ENCODE measurements at places on chromosomes 7 and 10.
A peak's percentile ranks its signal among the peaks of the same experiment; 100 is the strongest.

GRCh38 chr10:27948186-27948585 is 50.7 kb downstream of the ODAD2 start:
- no peak for DNase-seq

- DNase-seq = no peak
Observed at GRCh38 chr7:49127359-49127913, 203.1 kb downstream of the CDC14C start.

DNA sequence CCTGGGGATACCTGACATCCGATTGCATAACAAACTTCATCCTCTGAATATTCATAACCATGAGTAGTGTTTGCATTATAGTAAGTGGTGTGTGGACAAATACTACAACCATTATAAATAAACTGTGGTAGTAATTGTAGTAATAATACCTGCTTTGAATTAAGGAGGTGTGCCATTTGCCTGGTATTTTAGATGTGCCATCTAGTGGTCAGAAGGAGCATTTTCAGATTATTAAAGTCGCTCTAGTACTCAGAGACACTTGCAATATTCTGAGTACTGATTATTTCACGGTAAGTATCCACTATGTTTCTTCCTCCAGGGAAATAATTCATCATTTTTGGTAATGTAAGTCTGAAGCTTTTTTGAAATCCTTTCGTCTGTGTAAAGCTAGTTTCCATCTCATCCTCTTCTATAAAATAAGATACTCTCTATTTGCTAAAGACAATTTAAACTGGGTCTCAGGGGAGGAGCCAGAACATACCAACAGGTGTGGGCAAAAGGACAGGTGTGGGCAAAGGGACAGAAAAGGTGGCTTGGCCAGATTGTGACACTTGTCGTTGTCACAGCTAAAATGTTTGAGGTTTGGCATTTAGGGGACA is 115.3 kb upstream of the WDR11 start:
- no peak for DNase-seq

- DNase-seq = no peak
Observed at GRCh38 chr7:133936074-133936473, 191.1 kb upstream of the LRGUK start.

DNA sequence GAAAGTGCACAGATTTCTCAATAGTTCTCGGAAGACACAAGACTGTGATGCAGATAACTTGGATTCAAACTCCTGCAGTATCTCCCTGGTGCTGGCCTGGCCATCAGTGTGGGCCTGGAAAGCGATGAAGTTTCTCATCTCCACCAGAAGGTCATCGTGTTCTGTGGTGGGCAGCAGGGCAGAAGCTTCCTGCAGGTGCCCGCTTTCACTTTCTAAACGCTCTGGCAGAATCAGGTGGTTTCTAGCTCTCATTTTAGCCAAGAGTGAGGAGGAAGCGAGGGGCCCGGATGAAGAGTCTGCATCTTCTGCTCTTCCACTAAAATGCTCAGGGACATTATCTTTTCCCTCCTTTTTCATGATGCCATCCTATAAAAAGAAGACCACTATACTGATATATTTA is 63.0 kb upstream of the DRGX start:
- no peak for DNase-seq

DNA sequence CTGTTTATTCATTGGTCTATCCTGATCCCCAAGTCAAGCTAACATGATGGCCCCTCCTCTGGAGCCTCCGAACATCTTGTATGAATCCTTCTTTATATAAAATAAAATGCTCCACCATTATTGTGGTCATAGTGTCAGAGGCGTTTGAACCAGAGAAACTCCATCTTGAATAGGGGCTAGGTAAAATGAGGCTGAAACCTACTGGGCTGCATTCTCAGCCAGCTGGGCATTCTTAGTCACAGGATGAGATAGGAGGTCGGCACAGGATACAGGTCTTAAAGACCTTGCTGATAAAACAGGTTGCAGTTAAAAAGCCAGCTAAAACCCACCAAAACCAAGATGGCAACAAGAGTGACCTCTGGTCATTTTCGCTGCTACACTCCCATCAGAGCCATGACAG is 905.8 kb upstream of the AUTS2 start:
- DNase-seq = no peak

DNA sequence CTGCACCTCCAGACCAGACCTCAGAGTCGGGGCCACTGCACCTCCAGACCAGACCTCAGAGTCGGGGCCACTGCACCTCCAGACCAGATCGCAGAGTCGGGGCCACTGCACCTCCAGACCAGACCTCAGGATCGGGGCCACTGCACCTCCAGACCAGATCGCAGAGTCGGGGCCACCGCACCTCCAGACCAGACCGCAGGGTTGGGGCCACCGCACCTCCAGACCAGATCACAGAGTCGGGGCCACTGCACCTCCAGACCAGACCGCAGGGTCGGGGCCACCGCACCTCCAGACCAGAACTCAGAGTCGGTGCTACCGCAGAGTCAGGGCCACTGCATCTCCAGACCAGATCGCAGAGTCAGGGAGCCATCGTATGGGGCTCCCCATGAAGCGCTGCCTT is 105.9 kb downstream of the ACTR3B start:
- DNase-seq = peak; percentile 33

DNA sequence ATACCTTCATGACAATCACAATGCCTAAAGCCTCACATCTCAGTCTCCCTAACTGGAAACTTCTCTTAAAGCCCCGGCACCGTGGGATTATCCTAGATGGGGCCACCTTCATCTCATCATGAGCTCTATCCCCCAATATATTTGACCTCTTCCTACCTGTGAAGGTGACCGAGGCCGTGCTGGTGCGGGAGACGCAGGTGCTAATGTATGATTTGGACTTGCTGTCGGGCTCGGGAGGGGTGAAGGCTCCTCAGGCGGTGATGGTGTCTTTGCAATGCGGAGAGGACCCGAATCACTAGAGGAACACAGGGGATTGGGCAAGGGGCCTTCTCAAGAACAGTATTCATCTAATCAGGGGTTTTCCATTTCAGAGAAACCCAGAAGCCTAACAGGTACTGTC is 168.4 kb downstream of the AMPH start:
- DNase-seq = no peak

- no peak for DNase-seq
Observed at GRCh38 chr10:127524229-127524628, 24.9 kb upstream of the NPS start.

- no peak for DNase-seq
Observed at GRCh38 chr10:127801302-127801701, 64.3 kb downstream of the FOXI2 start.

DNA sequence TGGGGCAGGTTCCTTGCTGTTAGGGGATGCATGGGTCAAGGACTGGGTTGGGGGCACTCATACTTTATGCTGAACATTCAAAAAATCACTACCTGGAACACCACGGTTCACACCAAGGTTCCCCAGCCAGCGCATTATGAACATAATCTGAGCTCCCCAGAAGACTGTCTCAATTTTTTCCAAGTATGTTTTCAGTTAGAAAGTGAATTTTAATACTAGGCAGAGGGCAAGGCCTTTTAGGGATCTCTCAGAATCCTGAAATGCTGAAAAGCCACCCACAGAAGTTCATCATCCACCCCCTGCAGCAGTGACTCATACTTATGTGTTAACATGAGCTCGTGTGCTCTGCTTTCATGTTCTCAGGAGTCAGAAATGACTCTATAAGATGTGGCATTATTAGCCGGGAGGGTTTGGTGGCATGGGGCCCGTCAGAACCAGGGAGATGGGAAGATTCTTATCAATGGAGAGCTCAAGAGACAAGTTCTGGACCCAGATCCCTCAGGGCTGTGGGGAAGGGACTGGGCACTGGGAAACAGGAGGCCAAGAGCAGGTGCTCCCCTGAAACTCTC is 185.2 kb upstream of the ITGB1 start:
- DNase-seq = peak; percentile 83

GRCh38 chr10:113060201-113061053 is 110.4 kb downstream of the TCF7L2 start:
- no peak for DNase-seq

- no peak for DNase-seq
Observed at GRCh38 chr7:52498366-52498765, 537.1 kb upstream of the POM121L12 start.

DNA sequence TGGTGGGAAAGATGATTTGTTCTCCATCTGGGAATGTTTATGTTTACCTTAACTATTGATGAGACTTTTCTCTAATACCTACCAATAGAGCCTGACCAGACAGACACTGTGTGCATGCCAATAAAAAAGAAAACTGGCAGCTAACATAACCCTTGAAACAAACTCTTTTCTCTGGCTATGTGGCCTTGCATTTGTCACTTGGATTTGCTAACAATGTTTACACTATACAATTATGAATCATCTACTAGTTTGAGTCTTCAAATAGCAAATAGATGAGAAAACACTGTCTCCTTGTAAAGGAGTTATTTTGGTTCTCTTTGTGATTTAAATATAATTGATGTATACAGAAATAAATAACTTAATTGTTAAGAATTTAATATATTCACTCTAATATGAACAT is 273.1 kb downstream of the SEMA3D start:
- DNase-seq = no peak

- no peak for DNase-seq
Observed at GRCh38 chr10:57897611-57898010, 370.1 kb downstream of the IPMK start.

- DNase-seq = no peak
Observed at GRCh38 chr7:82051601-82052000, 281.8 kb upstream of the HGF start.

DNA sequence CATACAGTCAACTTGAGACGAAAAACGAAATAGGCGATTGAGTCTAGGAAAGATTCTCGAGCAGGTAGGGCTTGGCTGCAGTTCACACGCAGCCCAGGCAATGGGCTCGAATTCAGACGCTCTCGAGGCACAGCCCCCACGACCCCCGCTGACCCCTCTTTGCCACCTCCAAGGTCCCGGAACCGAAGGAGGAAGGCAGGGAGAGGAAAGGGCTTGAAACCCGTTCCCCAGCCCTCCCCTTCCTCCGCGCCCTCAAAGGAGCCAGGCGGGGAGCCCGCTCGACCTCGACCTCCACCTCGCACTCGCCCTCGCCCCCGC is 441 bp downstream of the CCDC186 start:
- DNase-seq = no peak

GRCh38 chr10:85638797-85639196 is 727.8 kb downstream of the GRID1 start:
- DNase-seq = no peak

DNA sequence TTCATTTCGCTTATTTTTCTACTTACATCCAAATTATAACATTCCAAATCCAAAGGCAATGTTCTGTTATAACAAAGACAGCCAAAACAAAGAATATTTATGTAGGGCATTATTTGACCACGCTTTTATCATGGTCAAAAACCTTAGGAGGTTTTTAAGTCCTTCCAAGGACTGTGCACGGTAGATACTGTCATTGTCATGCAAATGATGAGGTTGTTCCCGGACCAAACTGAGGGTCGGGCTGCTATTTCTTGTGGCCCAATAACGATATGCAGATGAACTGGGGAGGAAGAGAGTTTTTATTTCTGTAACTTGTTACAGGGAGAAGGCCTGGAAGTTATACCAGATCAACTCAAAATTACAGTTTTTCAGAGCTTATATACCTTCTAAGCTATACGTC is 56.6 kb upstream of the STEAP4 start:
- DNase-seq = no peak

- DNase-seq = no peak
Observed at GRCh38 chr7:98137826-98138151, 31.1 kb downstream of the LMTK2 start.

DNA sequence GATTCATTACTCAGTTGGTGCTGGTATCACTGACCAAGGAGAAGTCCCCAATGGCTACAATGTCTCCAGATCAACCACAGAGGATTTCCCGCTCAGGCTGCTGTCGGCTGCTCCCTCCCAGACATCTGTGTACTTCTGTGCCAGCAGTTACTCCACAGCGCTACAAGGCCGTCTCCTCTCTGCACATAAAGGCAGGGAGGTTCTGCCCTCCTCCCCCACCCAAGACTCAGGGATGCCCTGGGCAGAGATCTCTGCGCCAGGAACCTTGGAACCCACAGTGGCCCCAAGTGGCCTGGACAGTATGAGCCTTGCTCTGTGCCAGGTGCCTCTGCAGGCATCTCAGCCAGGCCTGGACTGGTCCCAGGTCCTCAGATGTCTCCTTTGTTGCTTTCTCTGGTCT is 193.4 kb upstream of the PRSS58 start:
- no peak for DNase-seq

DNA sequence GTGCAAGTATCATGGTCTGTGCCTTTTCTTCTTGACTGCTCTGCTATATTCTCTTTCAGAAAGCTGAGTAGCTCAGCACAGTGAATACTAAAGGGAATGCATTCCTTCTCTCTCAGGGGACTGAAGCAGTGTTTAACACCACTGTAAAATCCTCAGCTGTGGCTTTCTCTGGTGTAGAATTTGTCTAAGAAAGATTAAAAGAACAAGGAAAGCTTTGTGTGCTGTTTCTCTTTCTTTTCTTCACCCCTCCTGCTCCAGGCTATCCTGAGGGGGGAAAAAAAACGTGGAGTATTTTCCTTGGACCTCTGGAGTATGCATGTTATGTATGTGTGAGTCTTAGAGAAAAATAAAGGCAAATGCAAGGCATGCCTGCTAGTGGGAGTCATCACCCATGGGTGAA is 383.9 kb downstream of the AUTS2 start:
- no peak for DNase-seq

Data from activated effector memory CD4-positive, alpha-beta T cell treated with anti-CD3 and anti-CD28 coated beads, Interleukin-2, amount 50 U/mL, for 16 hours (primary cell).